ENCODE measurements at places on chromosomes 5 and 9. TPM values are rescaled to one million over a fixed set of nuclear protein-coding genes. Genes with fewer than 3 reads are reported as not detected.
A peak's percentile ranks its signal among the peaks of the same experiment; 100 is the strongest.

DNA sequence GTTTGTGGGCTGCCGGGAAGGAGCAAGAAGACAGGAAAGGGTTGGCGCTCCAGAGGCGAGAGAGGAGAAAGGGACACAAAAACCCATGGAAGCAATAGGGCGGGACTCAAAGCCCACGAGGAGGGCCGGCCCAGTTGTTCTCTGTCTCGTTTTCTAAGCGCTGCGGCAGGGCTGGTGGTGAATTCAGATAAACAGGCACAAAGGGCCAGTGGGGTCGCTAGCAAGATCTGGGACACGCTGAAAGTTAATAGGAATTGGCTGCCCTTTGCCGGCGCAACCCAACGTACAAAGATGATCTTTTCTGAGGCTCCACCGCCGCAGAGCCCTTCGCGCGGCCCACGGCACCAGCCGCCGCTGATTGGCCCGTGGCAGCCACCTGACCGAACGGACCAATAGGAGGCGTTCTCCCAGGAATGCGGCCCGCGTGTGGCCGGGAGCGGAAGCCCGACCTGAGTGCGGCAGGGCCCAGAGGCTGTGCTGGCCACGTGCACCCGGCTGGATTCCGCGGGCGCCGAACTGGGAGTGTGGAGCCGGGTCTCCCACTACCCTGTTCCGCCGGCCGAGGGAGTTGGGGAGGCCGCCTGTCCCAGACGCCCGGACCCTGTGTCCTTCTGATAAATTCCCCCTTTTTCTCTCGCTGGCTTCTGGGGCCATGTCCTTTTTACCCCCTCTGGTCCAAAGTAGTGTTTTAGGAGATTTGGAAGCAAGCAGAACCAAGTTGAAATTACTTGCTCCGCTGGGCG is 16.8 kb upstream of the NSD1 start:
- no peak for DNase-seq

DNA sequence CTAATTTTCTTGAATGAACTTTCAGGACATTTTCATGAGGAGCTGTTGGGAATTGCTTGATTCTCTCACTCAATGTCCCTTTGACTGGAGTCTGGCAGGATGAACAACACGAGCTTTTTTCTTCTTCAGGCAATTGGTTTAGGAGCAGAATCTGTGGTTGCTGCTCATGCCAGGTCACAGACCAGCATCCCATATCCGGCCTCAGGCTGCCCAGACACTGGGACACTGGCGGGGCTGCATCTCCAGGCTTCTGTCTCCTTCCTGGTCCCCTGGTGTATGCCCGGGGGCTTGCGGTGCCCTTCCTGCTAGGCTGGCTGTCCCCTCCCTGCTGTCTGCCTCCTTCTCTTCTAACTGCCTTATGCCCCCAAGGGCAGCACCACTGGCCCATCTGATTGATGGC is 311.5 kb upstream of the DAP start:
- no peak for DNase-seq

DNA sequence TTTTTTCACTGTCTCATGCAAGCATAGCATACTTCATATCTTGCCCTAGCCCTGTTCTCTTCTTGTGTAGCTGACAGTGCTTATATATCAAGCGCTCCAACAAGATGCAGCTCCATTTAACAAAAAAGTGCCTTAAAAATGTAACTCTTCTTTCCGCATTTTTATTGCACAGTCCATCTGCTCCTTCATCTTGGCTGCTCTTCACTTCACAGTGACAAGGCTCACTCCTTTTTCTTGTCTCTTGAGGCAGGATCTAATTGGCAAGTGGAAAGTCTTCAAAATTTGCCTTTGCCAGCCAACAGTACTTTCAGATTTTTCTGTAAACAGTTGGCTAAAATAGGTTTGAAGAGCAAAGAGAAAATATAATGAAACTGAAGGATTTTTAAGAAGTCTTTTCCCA is 161.8 kb downstream of the PBX3 start:
- no peak for DNase-seq

DNA sequence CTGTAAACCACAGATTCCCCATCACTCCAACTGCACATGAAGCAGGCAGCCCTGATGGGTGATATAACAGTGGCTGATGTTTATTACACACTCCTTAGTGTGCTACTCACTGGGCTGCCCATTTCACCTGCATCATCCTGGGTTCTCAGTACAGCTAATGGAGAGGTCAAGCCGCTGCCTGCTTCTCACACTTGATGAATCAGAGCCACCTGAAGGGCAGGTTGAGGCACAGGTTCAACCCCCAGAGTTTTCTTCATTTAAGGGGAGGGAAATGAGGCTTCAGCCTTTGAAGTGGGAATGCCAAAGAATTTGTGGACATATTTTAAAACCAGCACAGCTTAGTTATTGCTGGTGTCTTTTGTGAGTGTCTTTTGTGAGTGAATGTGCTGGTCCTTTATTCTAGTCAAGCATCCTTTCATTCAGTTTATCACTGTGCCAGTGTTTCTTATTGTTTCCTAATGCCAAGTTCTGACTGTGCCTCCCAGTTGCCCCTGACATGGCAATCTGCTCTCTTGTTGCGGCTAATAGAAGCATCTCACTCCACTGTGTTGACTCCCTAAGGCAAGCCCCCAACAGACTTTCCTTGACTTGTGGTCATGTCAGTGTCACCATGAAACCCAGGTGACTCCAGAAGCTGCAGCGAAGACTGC is 109.2 kb downstream of the FBXL7 start:
- no peak for DNase-seq

GRCh38 chr5:19001539-19001938 is 986.5 kb downstream of the CDH18 start:
- DNase-seq, result no peak

DNA sequence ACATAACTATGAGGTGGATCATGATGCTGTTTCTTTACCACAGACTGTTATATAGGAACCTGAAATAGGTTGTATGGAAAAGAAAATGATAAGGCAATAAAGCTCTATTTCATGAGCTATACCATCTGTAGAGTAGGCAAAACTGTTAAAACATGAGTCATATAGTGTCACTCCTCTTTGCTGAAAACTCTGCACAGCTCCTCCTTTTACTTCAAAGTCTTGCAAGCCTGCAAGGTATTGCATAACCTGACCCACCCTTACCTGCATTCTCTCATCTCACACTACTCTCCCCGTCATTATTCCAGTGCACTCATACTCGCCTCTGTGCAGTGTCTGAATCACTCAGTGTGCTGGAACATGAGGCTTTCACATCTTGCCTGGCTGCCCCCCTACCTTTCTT is 790.1 kb downstream of the EFNA5 start:
- DNase-seq, result peak; percentile 30

GRCh38 chr5:83548581-83548980 is 77.0 kb downstream of the VCAN start:
- no peak for DNase-seq

DNA sequence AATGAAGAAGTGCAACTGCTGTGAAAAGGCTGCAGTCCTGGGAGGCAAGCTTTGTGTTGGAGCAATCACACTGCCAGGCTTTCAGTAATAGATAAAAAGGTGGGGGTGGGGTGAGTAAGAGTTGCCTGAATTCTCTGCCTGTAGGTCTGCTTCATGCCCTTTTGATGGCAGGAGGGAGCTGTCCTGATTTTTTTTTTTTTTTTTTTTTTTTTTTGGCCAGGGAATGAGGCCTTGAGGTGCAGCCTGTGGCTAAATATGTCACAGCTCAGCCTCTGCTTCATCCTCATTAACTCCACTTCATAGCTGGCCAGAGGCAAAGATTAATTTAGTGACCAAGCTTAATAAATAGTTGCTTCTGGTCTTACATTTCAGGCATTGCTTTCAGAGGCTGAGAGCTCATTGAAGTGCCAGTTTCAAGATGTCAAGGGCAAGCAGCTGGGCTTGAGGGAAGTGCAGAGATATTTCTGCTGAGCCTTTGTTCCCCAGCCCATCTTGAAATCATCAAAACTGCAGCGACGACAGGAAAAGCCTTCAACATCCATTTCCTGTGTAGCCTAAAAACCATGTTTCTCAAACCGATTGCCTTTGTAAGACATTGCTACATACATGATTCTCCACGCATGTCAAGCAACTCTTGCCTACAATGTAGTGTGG is 134.7 kb downstream of the MACIR start:
- DNase-seq, result no peak

- no peak for DNase-seq
Observed at GRCh38 chr5:127988146-127988760, 95.3 kb upstream of the SLC12A2 start.

The FOXD4 gene
- total RNA-seq, result 0.93 TPM

The EGR1 gene
- total RNA-seq, result 83.7 TPM

The CYLC2 gene
- total RNA-seq, result not detected

The CATSPER3 gene
- 0.61 TPM for total RNA-seq

The MEIKIN gene
- not detected for total RNA-seq

The LOX gene
- 4.9 TPM for total RNA-seq
